GM23248 (cell line): ENCODE measurements at places on chromosomes 12 and 14. TPM values are rescaled to one million over a fixed set of nuclear protein-coding genes. Genes with fewer than 3 reads are reported as not detected.

The GPR65 gene
- 0.13 and 0.22 TPM in 2 replicates for total RNA-seq

The AVPR1A gene
- not detected in 2 replicates for total RNA-seq

The PRKD1 gene
- 21.0 and 24.2 TPM in 2 replicates for total RNA-seq

The CCDC63 gene
- total RNA-seq: not detected in 2 replicates

The MAP1LC3B2 gene
- 0.32 and 0.63 TPM in 2 replicates for total RNA-seq

The NKX2-1 gene
- not detected in 2 replicates for total RNA-seq

The LRTM2 gene
- not detected in 2 replicates for total RNA-seq

The CPNE6 gene
- total RNA-seq: not detected in 2 replicates

The RNF31 gene
- total RNA-seq: 40.3 and 50.0 TPM in 2 replicates

The KRT80 gene
- 0.38 and 0.65 TPM in 2 replicates for total RNA-seq

The ESPL1 gene
- total RNA-seq: 5.6 and 8.5 TPM in 2 replicates

The TAS2R43 gene
- 0.63 TPM in 1 of 2 replicates, not detected in the other for total RNA-seq

The REP15 gene
- 0.51 and 0.54 TPM in 2 replicates for total RNA-seq

The NEUROD4 gene
- not detected in 2 replicates for total RNA-seq

The TAS2R7 gene
- total RNA-seq: not detected in 2 replicates

The SERPINA12 gene
- total RNA-seq: not detected in 2 replicates
